ENCODE measurements at places on chromosomes 1 and 21.

DNA sequence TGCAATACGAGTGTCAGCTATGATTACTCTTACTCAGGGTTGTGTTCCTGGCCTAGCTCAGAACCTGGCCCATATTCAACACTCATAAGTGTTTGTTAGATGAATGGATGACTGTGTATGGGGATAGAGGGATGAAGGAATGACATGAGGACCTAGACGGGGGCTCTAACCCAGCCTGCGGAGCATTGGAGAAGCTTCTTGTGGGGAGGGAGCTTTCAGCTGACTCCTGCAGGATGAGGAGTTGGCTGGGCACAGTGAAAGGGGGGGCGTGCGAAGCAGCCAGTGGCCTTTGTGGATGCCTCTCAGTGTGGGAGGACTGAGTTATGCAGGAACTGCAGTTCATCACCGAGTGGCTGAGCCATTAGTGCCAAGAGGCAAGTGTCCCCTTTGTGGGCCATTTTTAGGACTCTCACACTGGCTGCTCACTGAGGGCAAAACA, 1.2 kb upstream of the EXTL1 start:
- peak; percentile 47 for DNase-seq

- no peak for DNase-seq
These were observed 10.9 kb downstream of the MYBPHL start for GRCh38 chr1:109295712-109296415.

DNA sequence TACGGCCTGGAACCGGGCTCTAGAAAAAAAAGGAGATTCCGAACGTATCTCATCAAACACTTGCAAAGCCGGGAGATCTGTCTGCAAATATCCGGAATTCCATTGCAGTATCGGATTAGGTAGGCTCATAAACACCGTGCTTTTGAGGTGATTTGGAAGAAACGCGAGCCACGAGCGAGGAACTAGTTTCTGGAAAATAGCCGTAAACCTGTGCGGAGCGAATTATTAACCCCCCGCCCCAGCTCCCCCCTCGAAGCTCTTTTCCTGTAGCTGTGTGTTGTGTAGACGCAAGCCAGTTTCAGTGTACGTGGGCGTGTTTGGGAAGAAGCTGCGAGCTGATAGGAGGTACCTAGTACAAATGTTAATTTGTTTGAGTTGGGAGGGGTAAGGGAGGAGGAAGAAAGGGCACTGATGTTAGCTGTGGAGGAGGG, 1.1 kb downstream of the RALGPS2 start:
- peak; percentile 78 for DNase-seq

GRCh38 chr1:32772281-32773017, 44.7 kb downstream of the YARS1 start:
- DNase-seq: no peak

DNA sequence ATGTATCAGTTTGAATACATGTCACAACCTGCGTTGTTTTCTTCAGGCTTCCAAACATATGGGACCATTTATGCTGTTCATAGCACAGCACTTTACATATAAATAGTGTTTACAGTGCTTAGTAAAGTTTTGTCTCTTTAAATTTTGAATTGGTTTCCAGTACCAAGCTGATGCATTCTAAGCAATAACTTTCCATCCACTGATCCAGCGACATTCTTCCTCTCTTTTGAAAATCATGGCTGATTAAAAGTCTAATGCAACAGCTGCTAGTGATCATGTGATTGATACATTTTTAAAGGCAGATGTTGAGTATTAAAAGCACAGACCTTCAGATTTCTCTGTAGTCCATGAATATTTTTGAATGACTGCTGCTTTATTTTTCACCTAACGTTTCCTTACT, 154.9 kb downstream of the PTPRC start:
- DNase-seq: no peak

DNA sequence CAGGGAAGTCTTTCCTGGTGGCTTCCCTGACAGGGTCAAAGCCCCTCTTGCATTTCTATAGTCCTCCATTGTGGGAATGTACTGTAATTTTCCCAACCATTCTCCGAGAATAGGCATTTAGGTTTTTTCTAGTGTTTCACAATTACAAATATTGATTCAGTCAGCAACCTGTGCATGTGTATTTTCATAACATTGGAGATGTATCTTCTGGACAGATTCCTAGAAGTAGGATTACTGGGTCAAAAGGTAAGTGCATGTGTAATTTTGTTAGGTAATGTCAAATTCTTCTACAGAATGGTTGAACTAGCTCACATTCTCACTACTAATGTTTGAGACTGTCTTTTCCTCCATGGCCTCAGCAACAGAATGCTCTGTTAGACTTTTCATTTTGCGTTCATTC, 8.3 kb upstream of the PLA2G2A start:
- no peak for DNase-seq

- DNase-seq: no peak
These were observed 1.4 kb downstream of the RAVER2 start for GRCh38 chr1:64745986-64746940.

- DNase-seq: no peak
These were observed 31.5 kb downstream of the LGR6 start for GRCh38 chr1:202225131-202225530.

DNA sequence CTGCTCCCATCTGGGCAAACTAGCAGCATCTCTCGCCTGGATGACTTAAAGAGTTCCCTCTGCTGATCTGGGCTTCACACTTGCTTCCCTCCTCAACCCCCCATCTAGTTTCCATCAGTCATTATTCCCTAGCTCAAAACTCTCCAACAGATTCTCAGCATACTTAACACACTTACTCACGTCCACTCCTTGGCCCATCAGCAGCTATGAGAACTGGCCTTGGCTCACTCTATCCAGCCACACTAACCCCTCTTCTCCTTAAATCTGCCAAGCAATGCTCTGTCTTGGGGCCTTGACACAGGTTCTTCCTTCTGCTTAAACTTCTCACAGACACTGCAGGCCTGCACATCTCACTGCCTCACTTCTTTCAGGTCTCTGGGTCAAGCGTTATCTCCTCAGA, 41.6 kb downstream of the GNG12 start:
- peak; percentile 97 for DNase-seq

DNA sequence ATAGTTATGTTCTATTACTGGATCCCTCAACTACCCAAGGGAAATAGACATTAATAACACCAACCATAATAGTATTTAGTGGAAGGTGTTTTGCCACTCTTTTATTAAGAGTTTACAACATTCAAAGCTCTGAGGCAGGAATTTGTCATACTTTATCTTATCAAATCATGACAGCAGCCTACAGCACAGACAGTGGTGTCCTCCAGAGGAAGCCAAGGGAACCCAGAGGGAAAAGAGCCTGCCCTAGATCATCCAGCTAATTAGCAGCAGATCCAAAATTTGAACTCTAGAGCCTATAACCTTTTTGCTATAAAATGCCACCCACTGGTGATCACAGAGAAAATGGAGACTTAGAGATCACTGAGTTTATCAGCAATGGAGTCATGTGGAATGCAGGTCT, 18.2 kb downstream of the VAV3 start:
- DNase-seq: no peak

DNA sequence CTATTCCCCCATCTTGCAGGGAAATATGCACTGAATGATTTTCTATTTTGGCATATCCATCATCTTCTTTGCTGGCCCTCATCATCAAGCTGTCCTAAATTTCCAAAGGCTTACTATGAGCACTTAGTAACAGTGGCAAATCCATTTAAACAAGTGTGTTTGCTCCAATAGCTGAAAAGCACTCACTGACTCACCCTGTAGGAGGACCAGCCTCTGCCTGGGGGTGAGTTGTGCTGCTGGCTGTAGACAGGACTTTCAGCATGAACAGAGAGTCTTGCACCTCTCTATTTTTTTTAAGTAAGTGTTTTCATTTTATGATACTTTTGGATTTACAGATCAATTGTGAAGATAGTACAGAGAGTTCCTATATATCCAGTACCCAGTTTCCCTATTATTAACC, 97.3 kb downstream of the SLC35F3 start:
- DNase-seq: no peak

GRCh38 chr1:228400237-228400651, 6.4 kb downstream of the TRIM11 start:
- no peak for DNase-seq

DNA sequence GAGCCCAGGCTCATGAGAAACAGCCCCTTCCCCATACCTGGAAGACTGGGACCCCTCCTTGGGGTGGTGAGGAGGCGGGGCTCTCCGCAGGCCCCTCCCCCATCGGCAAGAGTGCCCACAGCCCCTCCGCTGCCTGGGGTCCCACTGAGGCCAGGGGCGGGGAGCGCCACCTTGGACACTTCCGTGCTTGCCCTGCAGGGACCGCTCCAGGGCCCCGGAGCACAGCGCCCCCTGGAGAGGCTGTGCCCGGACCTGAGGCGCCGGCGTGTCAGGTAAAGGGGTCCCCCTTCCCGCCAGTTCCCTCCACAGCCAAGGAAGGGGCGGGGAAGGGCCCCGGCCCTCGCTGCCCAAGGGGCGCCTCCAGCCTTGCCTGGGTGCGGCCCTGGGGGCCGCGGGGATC, 21.5 kb downstream of the INAVA start:
- DNase-seq: no peak

DNA sequence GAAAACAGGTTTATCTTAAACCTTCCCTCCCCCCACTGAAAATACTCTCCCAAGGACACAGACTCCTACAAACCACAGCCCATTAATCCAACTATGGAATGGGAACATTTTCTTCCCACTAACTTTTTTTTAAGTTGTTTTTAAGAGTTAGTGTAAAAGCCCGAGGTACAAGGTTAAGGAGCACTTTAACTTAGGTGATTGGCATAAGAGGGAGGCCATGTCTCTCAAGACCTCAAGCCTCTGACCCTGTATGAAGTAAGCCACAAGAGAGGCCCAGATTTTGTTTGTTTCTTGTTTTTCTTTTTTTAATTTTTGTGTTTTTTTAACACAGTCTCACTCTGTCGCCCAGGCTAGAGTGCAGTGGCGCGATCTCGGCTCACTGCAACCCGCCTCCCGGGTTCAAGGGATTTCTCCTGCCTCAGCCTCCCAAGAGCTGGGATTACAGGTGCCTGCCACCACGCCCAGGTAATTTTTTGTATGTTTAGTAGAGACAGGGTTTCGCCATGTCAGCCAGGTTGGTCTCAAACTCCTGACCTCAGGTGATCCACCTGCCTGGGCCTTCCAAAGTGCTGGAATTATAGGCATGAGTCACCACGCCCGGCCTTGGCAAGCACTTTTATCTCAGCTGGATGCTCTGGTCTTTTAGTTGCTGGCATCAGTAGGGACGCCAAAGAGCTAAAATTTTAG, 14.4 kb downstream of the ARMH1 start:
- no peak for DNase-seq

DNA sequence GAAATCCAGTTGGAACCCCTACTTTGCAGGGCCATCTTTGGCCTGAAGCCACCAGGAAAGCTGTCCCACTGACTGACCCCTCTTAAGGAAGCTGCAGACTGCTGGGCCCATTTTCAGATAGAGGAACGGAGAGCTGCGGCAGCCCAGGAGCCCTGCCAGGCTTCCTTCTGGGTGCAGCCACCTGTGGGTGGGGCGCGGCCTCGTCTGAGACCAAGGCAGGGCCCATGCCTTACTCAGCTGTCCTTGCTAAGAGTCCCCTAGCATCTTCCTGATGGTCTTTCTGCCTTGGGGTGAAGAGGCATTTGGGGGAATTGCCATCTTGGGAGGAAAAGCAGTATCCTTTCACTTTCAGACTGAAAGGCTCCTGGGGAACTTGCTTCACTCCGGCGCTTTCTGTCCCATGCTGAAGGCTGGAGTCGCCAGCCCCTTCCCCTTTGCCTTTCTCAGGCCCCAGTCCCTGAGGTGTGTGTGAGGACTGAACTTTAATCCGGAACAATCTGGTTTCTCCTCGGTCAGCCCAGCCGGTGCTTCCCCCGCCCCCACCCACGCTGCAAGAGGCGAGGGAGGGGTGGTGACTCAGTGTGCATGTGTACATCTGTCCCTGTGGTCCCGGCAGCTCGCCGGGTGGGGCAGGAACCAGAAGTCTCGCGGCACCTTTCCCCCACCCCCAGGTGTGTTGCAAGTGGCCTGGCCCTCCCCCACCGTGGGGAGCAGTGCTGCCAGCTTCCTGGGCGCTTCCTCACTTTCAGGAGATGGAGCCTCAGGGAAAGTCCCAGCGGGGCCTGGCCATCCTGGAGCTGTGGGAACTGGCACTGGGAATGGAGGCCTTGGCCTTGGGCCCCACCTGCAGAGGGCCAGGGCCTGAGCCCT, 5.1 kb downstream of the ZC3H12A start:
- DNase-seq: peak; percentile 77

- DNase-seq: no peak
These were observed 163.5 kb downstream of the KCTD3 start for GRCh38 chr1:215730600-215730999.

DNA sequence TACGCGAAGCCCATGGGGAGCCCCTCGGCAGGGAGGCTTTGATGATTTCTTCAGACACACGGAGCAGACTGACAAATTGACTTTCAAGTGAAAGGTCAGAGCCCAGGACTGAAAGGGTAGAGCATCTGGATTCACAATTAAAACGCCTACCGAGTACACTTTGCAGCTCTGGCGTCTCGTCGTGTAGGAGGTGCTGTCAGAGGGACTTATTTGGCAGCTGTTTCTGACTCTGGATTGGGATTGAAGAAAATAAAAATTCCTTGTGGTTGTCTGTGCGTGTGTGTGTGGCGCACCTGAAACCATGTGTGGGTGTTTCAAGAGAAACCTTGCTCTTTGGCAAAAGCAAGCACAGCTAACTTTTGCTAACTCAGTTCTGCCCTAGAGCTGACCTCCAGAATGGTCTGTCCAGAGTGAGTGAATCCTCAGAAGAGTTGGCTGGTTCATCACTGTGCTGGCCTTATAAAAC, 348.7 kb downstream of the HLX start:
- DNase-seq: no peak

GRCh38 chr1:44962729-44963128, 23.7 kb downstream of the EIF2B3 start:
- DNase-seq: no peak

GRCh38 chr21:42039911-42040351, 29.8 kb upstream of the ZBTB21 start:
- peak; percentile 90 for DNase-seq

DNA sequence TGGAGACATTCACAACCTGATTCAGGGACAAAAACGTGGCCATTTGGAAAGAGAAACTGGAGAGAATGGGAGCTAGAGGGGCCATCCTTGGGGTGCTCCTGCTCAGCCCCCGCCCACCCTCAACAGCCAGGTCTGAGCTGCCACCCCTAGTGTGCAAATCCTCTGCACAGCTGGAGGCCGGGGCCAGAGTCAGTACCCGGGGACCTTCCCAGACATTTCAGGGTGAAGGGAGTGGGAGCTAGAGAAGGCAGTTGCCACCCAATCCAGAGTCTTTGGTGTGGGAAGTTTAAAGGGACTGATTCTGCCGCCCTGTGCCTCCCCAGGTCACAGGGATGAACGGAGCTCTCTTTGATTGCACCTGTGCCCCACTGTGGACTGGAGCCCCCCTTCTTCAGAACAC, 397.4 kb downstream of the MATN1 start:
- no peak for DNase-seq

Measured in fibroblast of skin of back (primary cell).